ENCODE measurements at places on chromosomes 3 and 15. TPM values are rescaled to one million over a fixed set of nuclear protein-coding genes. Genes with fewer than 3 reads are reported as not detected.

DNA sequence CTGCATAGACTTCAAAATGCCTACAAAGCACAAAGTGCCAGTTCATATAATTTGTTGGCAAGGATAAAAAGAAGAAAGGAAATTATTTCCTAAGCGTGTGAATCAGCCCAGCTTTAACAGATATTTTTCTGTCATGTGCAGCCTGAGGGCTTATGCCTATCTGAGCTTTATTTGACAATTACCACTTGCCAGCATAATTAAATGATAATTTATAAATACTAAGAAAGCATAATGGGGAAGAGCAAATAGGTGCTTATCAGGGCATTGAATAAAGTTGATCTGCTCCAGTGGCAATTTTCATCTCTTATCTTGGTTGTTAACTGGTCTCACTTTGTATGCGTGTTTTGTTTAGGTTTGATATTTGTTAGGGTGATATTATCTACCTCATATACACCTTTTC is 313.4 kb upstream of the DNAJC19 start:
- DNase-seq: no peak

DNA sequence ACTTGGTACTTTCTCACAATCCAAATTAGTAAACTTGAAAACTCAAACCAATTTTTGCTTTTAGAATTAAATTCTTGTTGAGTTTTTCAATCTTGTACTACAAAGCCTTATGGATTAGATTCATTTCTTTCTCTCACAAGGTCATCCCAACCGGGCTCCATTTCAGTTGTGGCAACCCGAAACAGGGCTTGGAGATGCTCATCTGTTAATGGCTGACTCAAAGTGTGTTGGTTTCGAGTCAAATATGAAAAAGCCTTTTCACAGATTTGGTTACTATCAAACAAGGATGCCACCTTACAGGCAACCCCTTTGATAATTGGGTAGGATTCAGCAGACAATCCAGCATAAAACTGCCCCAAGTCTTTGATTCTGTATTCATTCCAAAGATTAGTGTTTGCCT is 1.8 kb downstream of the EPM2AIP1 start:
- no peak for DNase-seq

DNA sequence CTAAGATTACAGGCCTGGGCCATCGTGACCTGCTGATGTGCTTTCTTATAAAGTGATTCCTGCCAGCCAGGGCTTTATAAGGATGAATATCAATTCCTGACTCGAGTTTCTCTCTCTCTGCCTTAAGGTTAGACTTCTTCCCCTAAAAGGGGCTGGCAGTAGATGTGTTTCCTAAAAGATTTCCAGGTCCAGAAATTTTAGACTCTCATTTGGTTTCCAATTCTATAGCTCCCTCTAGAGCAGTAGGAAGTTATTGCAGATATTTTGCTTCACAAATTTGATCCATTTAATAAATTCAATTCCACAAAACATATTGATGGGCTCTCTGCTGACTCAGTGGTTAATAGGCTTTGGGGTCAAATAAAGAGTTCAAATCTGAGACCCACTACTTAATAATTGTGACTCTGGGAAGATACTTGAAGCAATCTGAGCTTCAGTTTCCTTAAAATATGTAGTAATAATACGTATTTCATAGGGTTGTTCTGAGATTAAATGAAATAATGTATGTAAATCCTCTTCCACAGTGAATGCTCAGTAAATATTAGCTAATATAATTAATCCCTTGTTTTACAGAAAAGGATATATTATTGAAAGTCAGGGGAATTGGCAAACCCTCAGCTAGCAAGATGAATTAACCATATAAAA is 2.1 kb downstream of the TRIM69 start:
- no peak for DNase-seq

Gene QTRT2
- 33.9 TPM for total RNA-seq

Gene FMN1
- total RNA-seq: 0.05 TPM

DNA sequence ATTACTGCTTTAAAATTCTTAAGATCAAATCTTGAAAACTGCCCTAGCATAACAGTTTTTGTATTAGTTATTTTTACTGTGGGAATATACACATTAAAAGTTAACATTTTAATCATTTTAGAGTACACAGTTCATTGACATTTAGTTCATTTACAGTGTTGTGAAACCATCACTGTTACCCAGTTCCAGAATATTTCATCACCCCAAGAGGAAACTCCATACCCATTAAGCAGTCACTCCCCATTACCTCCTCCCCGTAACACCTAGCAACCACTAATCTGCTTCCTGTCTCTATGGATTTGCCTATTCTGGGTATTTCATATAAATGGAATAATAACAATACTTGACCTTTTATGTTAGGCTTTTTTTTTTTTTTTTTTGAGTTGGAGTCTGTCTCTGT is 164.1 kb upstream of the LRRFIP2 start:
- no peak for DNase-seq

Gene EXD1
- not detected for total RNA-seq

DNA sequence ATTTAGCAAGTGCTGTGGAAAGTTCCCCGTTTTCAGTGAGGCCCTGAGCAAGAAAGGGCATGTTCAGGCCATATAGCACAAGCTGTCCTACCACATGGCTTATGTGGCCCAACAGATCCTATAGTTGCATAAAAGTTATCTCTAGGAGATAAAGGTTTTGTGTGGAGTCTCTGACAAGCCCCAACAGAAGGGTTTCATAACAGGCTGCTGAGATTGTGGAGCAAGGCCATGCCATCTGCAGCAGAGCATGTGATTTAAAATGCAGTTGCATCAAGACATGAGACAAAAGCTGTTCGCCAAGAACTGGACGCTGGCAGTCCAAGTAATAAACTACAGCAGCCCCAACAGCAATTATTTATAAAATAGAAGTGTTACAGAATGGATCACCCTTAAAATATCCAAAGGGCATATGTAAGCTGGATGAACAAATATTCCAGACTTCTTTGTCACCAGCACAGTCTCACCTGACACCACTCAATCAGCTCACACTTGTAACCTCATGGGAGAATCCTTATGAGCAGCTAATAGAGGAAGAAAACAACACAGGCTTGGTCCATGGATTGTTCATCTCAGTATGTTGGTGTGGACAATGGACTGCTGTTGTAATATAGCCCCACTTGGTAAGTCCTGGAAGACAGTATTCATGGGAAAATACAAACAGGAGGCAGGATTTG is 14.4 kb upstream of the CLDN1 start:
- no peak for DNase-seq

Gene TMEM212
- not detected for total RNA-seq

DNA sequence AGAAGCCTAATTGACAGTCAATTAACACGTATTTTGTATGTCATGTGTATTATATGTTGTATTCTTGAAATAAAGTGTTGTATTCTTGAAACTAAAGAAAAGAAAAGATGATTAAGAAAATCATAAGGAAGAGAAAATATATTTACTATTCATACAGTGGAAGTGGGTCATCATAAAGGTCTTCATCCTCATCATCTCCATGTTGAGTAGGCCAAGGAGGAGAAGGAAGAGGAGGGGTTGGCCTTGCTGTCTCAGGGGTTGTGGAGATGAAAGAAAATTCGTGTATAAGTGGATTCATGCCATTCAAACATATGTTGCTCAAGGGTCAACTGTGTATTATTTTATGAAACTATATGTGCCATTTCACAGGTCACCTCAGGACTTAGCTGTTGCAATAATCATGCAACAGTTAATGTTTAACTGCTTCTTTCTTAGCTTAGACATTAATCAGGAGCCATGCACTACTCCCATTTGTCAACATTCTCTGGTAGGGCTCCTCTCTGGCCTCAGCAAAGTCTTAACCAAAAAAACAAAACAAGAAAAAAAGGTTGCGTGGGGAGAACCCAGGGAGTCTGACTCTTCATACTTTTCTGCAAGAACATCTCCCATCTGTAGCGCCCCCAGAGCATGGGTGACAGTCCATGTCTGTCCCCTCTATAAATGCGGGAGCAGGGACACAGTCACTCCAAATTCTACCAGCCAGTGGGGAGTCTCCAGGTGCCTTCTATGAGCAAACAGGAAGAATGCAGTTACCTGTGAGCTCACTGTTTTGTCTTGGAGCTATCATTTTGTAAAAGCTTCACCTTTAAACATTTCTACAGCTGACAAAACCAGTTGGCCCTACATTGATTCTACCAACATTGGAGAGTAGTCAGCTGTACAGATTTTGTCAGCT is 19.9 kb upstream of the LRRC2 start:
- no peak for DNase-seq

DNA sequence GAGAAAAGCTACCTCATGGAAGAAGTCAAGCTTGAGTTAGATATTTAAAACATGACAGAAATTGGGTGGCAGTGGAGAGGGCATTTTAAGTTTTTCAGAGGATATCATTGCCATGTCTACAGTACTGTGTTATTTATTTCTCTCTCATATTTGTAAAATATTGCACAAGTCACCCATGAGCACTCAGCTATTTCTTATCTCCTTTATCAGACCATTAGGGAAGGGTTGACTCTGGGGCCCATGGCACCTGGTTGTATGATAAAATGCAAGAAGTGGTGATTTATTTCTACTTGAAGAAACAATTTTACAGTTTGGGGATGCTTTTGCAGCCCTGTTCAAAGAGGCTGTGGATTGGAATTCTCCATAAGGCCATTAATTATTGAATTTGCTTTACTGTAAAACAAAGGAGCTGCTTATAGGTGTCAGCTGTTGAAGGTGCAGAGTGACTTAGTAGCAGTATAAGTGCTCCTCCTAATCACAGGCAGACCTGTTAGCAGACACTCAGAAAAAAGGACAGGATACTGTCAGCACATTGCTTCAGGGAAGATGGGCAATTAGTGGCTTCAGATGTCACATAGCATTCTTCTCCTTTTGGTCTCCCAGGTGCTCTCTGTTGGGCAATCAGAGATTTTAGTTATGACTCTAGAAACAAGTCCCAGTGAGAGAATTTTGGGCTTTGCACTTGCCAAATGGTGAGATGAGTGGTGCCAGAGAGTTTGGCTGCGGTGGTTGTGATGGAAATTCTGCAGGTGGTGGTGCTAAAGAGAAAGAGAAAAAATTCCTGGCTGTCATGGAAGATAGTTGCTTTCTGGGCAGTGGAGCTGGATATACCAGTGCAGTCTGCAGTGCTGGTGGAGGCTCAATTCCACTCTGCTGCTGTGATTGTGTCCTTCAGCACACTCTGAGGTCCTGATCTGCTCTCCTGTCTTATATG is 129.7 kb upstream of the ROPN1 start:
- no peak for DNase-seq

DNA sequence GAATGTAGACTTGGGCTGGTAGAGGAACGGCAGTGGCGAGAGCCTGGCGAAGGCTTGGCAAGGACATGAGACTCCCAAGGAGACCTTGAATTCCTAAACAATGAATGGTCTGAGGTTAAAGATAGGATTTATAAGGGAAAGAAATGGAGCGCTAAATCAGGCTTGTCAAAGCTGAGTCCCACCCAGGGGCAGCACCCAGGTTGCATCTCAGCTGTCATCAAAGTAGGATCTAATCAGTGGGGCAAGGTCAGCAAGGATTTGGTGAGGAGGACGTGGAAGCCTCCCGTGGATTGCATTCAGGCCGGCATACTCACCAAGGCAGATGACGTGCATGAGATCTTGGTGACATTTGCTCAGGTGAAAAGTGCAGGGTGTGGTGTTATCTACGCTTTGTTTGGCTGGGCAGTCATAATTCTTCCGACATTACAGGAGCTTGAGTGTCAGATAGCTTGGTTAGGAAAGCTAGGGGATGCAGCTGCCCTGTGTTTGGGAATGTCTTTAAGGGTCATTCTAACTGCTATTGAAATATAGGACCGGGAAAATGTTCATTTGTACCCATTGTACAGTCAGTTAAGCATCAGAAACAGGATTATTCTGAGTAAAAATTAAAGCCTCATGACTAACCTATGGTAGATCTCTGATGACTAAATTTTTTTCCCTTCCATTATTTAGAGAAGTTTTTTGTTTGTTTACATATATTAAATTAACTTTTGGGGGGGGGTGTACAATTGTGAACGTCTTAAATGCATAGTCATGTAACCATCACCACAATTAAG is 99.4 kb upstream of the TSC22D2 start:
- DNase-seq: no peak

DNA sequence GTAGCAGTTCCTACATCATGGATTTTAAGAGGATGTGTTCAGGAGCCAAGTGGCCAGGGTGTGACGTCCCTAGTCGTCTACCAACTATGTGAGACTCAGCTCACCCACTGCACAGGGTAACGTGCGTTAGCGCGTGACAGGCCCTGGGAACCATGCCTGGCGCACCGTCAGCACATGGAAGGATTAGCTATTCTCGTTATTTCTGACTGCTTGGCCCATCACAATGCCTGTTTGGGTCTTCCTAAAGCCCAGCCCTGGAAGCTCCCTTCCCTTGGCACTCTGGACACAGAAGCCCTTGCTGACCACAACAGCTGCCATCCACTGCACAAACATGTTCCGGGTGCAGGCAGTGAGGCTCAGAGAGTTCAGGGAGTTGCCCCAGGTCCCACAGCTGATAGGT is 91.0 kb upstream of the RPL32 start:
- DNase-seq: no peak

Data from GM12878 (cell line).